Upper lobe of right lung (tissue), 1 donor: ENCODE measurements at places on chromosomes 16 and 17. TPM values are rescaled to one million over a fixed set of nuclear protein-coding genes. Genes with fewer than 3 reads are reported as not detected.

The IL17C gene
- not detected for total RNA-seq

The MLKL gene
- total RNA-seq = 28.6 TPM

The MT1F gene
- total RNA-seq = 9.1 TPM

The VTN gene
- total RNA-seq = 1.3 TPM

The FAM20A gene
- 43.3 TPM for total RNA-seq

The SPATA22 gene
- 0.75 TPM for total RNA-seq

The WFIKKN1 gene
- 1.5 TPM for total RNA-seq

The KRT13 gene
- 5.5 TPM for total RNA-seq

The SLC6A2 gene
- total RNA-seq = not detected

The C17orf50 gene
- not detected for total RNA-seq

The SBK1 gene
- total RNA-seq = 1.9 TPM

The CORO6 gene
- total RNA-seq = 7.7 TPM

The EZH1 gene
- 58.4 TPM for total RNA-seq

The SEPTIN1 gene
- total RNA-seq = 8.6 TPM

The DPEP3 gene
- not detected for total RNA-seq

The KRTAP3-2 gene
- total RNA-seq = not detected

The TNFRSF13B gene
- not detected for total RNA-seq

The RNF135 gene
- 25.3 TPM for total RNA-seq

The ZNF830 gene
- total RNA-seq = 19.6 TPM

The CDH5 gene
- 144 TPM for total RNA-seq

The KRTAP1-1 gene
- not detected for total RNA-seq

The FAM171A2 gene
- total RNA-seq = 1.8 TPM

The KRTAP4-6 gene
- not detected for total RNA-seq

The TRAP1 gene
- 67.0 TPM for total RNA-seq

The COG1 gene
- total RNA-seq = 37.0 TPM

The TOP2A gene
- 3.3 TPM for total RNA-seq

The NRN1L gene
- 0.69 TPM for total RNA-seq

The HSPB9 gene
- total RNA-seq = not detected

The ACAP1 gene
- 23.2 TPM for total RNA-seq

The TMEM114 gene
- not detected for total RNA-seq

The UMOD gene
- total RNA-seq = not detected

The KLHL10 gene
- total RNA-seq = 0.29 TPM

The FOXN1 gene
- 0.35 TPM for total RNA-seq

The KRTAP2-2 gene
- not detected for total RNA-seq

The CRAMP1 gene
- total RNA-seq = 21.4 TPM

The TSPAN10 gene
- 1.1 TPM for total RNA-seq

The PRSS36 gene
- total RNA-seq = 3.5 TPM

The TP53TG3D gene
- 1.3 TPM for total RNA-seq

The RMI2 gene
- 1.2 TPM for total RNA-seq

The SSTR5 gene
- not detected for total RNA-seq

The TMEM220 gene
- 10.5 TPM for total RNA-seq

The GP2 gene
- total RNA-seq = not detected

The FKBP10 gene
- total RNA-seq = 34.5 TPM

The CPNE7 gene
- total RNA-seq = 4.8 TPM

The ODAD4 gene
- total RNA-seq = 1.0 TPM

The LRRC37A gene
- 1.9 TPM for total RNA-seq

The TMEM92 gene
- 11.3 TPM for total RNA-seq
